ENCODE measurements at places on chromosomes 1 and 21. TPM values are rescaled to one million over a fixed set of nuclear protein-coding genes. Genes with fewer than 3 reads are reported as not detected.

DNA sequence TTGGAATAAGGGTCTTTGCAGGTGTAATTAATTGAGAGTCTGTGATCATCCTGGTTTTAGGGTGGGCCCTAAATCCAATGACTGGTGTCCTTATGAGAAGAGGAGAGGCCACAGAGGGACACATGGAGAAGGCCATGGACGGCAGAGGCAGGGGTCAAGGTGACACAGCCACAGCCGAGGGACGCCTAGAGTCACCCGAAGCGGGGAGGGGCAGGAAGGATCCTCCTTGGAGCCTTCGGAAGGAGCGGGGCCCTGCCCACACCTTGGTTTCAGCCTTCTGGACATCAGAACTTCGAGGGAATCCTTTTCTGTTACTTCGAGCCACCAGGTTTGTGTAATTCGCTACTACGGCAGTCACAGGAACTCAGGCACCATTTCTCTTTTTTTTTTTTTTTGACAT lies 31.1 kb downstream of the RRP1 start:
- no peak for DNase-seq
- H3K36me3 ChIP-seq, result no peaks in the 10 kb centered on the region
- no peak overlapping the region for H3K27ac ChIP-seq
- H3K4me1 ChIP-seq, result peaks cover 3% of the 10 kb centered on the region
- H3K4me3 ChIP-seq, result no peak overlapping the region

GRCh38 chr1:161941726-161942436 lies 81.8 kb downstream of the OLFML2B start:
- no peaks in the 10 kb centered on the region for H3K27me3 ChIP-seq
- peaks cover 29% of the 10 kb centered on the region for H3K4me1 ChIP-seq
- no peak overlapping the region for H3K4me3 ChIP-seq

- no peak for DNase-seq
- H3K27ac ChIP-seq, result no peak overlapping the region
- H3K27me3 ChIP-seq, result peaks cover 16% of the 10 kb centered on the region
- peaks cover 15% of the 10 kb centered on the region for H3K4me1 ChIP-seq
- no peaks in the 10 kb centered on the region for H3K36me3 ChIP-seq
These were observed 538 bp downstream of the GBP2 start for GRCh38 chr1:89125240-89125912.

GRCh38 chr1:184843732-184844495 lies 89.3 kb upstream of the EDEM3 start:
- H3K4me1 ChIP-seq, result peaks cover under 1% of the 10 kb centered on the region
- H3K4me3 ChIP-seq, result no peak overlapping the region
- no peaks in the 10 kb centered on the region for H3K36me3 ChIP-seq
- DNase-seq, result no peak

DNA sequence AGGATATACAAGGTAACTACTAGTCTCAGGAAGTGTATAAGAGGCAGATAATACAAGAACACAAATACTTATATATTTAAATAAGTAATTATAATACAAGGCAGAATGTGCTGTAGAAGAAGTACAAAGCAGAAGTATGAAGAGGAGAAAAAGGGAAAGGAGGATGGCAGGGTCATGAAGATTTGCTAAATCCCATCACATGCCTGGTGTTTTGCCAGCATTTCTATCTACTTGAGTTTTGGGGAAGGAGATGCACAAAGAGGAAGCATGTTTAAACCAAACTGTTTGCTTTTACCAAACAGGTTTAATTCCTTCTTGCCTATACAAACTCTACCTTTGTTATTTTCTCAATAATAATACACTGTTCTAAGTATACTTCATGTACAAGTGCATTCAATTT lies 60.9 kb upstream of the PODN start:
- no peak overlapping the region for H3K4me3 ChIP-seq
- H3K4me1 ChIP-seq, result no peaks in the 10 kb centered on the region
- no peak overlapping the region for H3K27ac ChIP-seq
- no peak for DNase-seq
- peaks cover 17% of the 10 kb centered on the region for H3K36me3 ChIP-seq

DNA sequence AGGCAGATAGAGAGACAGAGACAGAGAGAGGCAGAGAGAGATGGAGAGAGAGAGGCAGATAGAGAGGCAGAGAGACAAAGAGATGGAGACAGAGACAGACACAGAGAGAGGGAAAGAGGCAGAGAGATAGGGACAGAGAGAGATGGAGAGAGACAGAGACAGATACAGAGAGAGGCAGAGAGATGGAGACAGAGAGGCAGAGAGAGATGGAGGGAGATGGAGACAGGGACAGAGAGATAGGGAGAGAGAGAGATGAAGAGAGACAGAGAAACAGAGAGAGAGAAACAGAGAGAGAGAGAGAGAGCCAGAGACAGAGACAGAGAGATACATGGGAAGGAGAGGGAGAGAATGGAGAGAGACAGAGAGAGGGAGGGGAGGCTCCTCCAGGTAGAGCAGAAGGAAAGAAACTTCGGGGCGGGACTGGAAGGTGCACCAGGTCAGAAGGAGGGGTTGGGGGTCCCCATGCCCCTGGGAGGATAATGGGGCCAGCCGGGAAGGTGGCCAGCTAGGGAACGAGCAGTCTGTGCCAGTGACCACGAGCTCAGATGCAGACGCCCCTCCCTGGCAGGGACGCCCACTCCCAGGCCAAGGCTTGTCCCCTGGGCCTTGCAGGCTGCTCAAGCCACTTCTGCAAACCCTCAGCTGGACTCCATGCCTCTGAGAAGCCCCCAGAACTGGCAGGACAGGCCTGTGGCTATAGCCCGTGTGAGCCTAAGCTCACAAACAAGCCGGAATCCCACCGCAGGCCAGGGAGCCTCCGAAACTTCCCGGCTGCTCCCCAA lies 3.3 kb downstream of the FNDC10 start:
- H3K4me3 ChIP-seq, result no peak overlapping the region
- no peak overlapping the region for H3K27ac ChIP-seq
- no peaks in the 10 kb centered on the region for H3K27me3 ChIP-seq
- H3K4me1 ChIP-seq, result peaks cover 12% of the 10 kb centered on the region

DNA sequence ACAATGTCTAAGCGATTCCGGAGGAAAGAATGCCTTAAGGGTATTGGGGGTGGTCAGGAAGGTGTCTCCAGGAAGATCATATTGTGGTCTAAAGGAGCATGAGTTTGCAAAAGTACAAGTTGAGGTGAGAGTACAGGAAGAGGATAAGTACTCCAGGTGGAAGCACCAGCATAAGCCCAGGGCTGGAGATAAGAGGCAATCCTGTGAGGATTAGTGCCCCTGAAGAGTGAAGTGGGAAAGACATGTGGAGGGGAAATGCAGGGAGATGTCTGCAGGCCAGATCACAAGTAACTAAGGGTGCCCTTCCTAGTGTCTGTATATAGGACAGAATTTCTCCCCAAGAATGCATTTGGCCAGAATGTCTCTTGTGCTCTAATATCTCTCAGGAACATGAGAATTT lies 188.3 kb upstream of the DPT start:
- no peaks in the 10 kb centered on the region for H3K36me3 ChIP-seq
- H3K4me3 ChIP-seq, result no peak overlapping the region
- H3K4me1 ChIP-seq, result no peaks in the 10 kb centered on the region
- no peak overlapping the region for H3K27ac ChIP-seq
- no peak for DNase-seq
- no peaks in the 10 kb centered on the region for H3K27me3 ChIP-seq

- H3K4me3 ChIP-seq, result no peak overlapping the region
- peak; percentile 44 for DNase-seq
- no peaks in the 10 kb centered on the region for H3K4me1 ChIP-seq
- no peaks in the 10 kb centered on the region for H3K36me3 ChIP-seq
These were observed 9.9 kb upstream of the QSOX1 start for GRCh38 chr1:180144659-180145357.

The RAB42 gene
- total RNA-seq, result 0.56 TPM
